ENCODE measurements at places on chromosomes 2 and 18.
A peak's percentile ranks its signal among the peaks of the same experiment; 100 is the strongest.

- no peak for DNase-seq
Measured at GRCh38 chr18:25814841-25815458, 275.5 kb downstream of the SS18 start.

GRCh38 chr18:38957736-38958135 lies 1392.1 kb upstream of the CELF4 start:
- DNase-seq, result no peak

DNA sequence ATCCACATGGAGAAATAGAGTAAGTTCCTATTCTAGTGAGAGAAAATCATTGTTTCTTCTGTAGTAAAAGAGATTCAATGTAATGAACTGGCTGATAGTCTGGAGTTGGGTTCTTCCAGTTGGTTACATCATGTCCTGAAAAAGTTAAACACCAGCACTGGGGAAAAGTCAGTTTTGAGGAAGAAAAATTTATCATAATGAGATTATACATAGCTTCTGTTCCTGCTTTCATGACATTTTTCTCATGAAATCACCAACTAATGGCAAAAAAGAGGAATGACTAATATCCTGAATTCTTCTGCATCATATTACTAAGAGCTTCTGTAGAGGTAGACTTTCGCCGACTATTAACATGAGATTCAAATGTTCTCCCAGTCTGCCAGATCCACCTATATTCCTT lies 69.2 kb upstream of the SLC9A2 start:
- no peak for DNase-seq

GRCh38 chr2:223868005-223868404 lies 30.6 kb upstream of the AP1S3 start:
- DNase-seq, result no peak

DNA sequence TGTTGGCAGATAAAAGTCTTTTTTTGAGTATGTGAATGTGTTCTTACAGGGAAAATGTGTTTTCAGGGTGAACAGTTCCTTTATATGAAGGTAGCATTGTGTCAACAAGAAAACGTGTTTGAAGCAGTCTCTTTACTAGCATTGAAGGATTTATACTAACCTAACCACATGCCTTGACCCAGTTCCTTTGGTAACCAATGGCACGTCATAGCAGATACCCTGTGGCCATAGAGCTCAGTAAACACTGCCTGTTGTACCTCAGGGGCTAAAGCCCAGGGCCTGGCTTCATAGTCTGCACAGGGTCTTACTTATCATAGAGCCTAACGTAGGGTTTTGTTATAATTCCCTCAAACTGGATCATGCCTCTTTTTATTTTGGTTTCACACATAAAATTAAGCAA lies 32.1 kb upstream of the NFU1 start:
- DNase-seq, result no peak

DNA sequence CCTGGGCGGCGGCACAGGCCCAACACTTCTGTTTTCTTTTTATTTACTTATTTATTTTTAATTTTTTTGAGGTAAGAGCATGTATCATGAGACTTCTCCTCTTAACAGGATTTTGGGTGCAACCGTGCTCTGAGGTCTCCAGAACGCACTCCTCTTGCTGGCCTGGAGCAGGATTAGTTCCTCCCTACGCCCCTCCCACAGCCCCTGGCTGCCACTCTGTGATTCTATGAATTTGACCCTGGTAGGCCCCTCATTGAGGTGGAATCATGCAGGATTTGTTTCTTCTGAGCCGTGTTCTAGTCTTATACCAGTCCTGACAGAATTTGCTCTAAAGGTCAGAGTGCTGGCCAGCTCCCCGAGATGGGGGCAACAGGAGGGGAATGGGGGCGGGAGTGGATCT lies 106.5 kb upstream of the HS6ST1 start:
- no peak for DNase-seq

- no peak for DNase-seq
Measured at GRCh38 chr2:234421-234820, 29.4 kb downstream of the SH3YL1 start.

GRCh38 chr2:220509966-220510365 lies 882.5 kb downstream of the SLC4A3 start:
- DNase-seq, result peak; percentile 41

- no peak for DNase-seq
Measured at GRCh38 chr18:2316082-2316750, 255.1 kb downstream of the METTL4 start.

DNA sequence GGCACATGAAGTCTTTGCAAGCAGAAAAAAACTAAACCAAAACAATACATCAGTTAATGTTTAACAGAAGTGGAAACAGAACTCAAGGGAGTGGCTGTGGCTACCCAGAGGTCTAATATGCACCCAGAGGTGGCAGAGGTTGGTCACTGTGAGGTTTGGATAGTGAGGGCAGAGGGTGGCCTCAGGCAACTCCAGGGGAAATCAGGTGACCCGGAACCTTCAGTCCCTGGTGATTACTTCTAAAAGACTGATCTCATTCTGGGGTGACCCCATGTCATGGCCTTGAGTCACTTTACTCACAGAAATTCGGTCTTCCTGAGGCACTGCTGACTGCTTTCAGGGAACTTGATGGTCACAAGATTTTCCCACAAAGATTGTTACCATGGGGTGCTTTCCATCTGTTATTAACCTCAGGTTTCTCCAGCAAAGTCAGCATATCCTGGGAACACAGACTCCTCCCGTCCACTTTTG lies 99.4 kb downstream of the TMEM17 start:
- DNase-seq, result no peak

DNA sequence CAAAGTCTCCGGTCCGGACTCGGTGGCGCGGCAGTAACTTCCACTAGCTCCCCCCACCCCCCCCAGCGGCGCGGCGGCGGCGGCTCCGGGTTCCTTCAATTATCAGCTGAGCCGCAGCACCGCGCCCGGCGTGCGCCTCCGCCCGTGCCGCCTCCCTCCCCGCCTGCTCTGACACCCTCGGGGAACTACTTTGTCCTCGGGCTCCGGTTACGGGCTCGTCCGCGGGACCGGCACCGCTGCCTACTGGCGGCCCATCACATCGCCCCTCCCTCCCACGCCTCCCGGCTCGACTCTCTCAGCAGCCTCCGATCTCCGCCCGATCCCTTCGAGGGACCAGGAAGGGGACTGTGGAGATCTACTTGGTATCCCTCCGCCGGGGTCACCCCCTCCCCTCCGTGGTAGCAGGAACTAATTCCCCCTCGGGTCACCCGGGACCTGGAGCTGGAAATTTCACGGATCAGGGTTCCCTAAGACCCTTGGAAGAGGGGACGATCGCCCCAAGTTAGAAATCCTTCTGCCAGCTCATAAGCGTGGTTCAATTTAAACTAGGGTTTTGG lies at the start of gene TRIP12:
Gene TRIP12 (minus strand): TSS at position 118 of the 557 bp plus-strand sequence. CDS start 41,930 bp downstream, outside the sequence.
- peak; percentile 91 for DNase-seq

DNA sequence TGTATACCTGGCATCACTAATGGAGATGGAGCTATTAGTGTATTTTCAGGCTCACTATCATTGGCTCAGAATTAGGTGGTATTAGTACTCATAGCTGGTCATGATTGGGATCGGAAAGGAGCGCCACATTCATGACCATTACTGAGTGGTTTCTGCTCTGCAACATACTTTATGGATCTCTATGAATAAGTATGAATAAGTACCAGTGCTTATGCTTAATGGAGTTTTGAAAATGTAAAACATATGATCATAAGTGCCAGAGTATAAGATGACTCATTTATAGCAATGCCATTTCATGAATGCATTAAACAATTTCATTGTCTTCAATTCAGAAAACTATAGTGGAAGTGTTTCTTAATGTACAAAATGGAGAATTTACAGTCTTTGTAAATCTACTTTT lies 156.7 kb downstream of the GALNT3 start:
- DNase-seq, result no peak

GRCh38 chr2:109271920-109272319 lies 142.9 kb downstream of the SH3RF3 start:
- DNase-seq, result no peak

DNA sequence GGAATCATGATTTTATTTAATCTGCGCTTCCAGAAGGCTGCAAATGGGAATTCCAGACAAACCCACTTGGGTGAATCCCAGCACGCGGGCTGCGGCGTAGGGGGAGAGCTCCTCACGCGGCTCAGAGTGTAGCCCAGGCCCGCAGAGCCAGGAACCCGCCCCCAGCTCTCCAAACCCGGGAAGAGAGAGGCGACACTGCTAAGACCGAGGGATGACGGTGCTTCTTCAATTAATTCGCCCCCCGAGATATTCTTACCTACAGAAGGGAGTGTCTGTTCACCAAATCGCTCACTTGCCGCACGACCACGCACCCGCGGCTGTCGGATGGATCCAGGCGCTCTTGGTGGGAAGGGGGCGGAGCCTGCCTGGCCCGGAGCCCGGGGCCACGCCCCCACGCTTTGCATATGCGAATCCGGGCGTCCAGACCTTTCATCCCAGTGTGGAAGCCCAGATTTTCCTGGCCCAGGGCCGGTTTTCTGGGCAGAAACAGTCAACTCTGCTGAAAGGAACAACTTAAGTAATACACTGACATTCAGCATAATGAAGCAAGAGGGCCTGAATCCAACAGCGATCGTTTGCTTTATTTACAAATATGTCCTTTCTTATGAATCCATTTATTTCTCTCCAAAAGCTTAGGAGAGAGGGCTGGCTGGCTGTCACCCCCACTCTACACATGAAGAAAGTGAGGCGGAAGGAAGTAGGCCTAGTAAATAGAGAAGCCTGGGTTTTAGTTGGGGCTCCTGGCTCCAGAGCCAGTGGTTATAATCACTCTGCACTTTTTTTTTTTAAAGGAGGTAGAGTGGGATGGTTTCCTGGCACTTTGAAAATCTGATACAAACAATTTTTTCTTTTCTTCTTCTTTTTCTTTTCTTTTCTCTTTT lies at the start of gene SLC19A3:
Gene SLC19A3 (minus strand): TSS at position 342 of the 881 bp plus-strand sequence. CDS start 15,710 bp downstream, outside the sequence.
- peak; percentile 52 for DNase-seq

- DNase-seq, result no peak
Measured at GRCh38 chr2:68091439-68092034, 28.7 kb upstream of the C1D start.

DNA sequence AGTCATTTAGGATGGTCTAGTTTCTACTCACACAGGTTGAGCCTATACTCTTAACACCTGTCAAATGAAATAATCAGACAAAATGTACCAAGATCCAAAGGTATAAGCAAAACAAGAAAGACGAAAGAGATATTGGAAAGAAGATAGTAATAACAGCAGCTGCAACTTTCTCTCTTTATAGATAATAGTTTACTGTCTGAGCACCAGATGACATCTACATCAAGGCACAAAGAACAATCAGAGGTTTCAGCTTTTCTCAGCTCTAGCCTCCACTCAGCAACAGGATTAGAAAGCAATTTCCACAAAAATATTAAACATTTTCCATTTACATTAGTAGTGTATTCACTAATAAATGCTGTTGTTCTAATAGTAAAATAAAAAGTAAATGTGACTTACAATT lies 66.3 kb downstream of the RTTN start:
- DNase-seq, result no peak

- DNase-seq, result no peak
Measured at GRCh38 chr2:715854-716560, 38.8 kb upstream of the TMEM18 start.

GRCh38 chr18:73646196-73646595 lies 501.4 kb downstream of the FBXO15 start:
- no peak for DNase-seq

DNA sequence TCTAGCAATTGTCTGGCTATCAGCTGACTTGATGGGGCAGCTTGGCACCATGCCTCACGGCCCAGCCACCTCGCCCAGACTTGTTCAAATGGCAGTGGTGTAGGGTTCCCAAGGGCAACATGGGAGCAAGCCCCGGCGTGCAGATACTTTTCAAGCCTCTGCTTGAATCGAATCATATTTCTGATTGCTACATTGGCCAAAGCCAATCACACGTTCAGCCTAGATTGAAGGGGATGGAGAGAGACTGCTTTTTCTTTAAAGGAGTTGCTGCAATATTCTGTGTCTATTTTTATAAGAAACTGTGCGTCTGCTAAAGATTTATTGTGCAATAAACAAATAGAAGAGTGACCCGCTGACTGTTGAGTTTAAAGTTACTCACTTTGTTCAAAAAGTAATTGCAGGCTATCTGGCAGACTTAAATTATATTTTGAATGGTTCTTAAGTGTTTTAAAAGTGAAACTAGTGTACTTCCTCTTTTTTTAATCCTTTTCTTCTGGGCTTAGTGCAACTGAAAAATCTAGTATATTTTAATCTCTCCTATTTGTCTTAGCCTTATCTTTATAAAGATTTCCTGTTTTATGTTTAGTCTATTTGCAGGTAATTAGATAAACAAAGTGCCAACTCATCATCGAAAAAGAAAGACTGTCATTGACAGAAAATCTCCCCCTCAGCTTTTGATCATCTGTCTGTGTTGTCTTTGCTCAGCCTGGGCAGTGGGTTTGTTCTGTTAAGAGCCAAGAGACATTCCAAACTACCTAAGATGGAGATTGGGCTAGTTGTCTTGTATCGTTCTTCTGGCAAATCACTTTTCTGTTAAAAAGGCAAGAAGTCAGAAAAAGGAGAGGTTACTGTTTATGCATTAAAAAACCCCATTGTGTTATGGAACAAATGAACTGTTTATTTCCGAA lies 156.1 kb downstream of the TPGS2 start:
- no peak for DNase-seq

GRCh38 chr2:220670511-220670910 lies 901.6 kb downstream of the EPHA4 start:
- DNase-seq, result no peak

GRCh38 chr18:44889111-44889510 lies 208.4 kb downstream of the SETBP1 start:
- DNase-seq, result no peak

GRCh38 chr2:138274421-138275291 lies 226.9 kb upstream of the SPOPL start:
- no peak for DNase-seq

GRCh38 chr2:54601339-54601738 lies 122.1 kb upstream of the EML6 start:
- DNase-seq, result no peak

DNA sequence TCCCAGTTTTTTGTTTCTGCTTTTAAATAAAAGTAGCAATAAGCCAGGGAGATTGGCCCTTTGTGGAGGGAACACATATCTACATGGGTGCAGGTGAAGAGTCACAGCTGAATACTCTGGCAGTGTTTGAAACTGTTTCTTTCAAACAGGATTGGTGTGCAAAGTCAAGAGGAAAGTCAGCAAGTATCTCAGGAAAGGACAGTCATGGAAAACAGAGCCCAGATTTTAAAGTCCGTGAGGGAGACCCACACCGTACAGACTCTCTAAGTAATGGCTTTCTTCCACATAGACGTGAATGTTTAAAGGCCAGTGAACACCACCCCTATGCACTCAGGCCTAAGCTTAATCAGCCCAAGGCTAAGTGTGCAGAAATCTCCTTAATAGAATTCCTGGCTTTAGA lies 95.3 kb downstream of the GFPT1 start:
- DNase-seq, result no peak
